Stimulated activated CD4-positive, alpha-beta T cell treated with anti-CD3 and anti-CD28 coated beads, Interleukin-4, amount 100 ng/mL, for 24 hours (primary cell): ENCODE measurements at places on chromosomes 3 and 15.

DNA sequence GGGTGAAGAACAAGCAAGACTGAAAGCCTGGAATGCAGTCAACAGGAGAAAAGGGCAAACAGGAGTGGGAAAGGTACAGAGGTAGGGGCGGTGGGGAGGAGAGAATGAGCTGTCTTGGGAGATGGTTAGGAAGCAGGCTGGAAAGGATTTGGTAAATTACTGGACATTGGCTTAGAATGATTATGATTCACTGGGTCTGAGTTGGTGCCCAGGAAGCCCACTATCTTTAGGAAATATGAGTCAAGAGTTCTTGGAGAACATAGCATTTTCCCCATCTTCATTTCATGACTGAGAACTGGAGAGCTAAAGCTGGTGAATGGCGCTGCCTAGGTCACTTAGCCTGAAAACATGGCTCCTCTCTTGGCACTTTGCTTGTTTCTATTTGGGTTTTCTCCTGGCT, 74.7 kb upstream of the C3orf80 start:
- DNase-seq = no peak

- no peak for DNase-seq
These were observed 121.9 kb downstream of the BBX start for GRCh38 chr3:107644631-107645030.

- DNase-seq = no peak
These were observed 77.0 kb downstream of the BBX start for GRCh38 chr3:107599772-107600145.

DNA sequence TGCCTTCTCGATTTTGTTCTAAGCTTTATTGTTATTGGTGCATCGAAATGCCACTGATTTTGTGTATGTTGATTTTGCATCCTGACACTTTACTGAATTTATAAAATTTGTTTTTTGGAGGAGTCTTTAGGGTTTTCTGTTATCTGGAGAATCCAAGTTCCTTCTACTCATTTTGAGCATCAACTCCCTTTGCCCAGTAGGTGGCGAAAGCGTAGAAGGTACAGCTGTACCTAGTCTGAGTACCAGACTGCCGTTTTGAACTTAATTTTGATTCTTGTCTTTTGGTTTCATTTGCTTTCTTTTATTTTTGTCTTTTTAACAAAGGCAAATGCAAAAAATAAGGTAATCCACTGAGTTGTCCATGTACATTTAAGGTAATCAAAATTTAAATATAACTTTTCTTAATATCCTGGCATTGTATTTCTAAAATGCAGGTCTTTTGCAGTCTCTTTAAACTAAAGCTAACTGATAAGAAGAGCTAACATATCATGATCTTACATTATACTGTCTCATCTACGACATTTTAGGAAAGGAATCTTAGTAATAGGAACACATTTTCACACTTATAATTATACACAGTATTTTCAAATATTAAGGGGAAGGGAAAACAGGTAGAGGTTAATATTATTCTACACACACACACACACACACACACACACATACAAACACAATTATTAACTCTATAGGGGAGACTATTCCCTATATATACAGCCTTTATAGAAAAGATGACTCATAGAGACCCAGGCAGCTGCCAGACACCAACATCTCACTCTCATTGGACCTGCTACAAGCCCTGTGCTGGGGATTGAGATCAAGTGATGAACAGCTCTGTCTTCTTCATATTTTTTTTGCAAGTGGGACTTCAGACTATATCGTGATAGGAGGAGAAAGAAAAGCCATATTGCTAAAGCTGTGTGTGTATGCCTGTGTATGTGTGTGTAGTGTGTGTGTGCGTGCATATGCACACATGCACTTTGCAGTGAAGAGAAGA, 71.8 kb downstream of the SYNPR start:
- peak; percentile 29 for DNase-seq

DNA sequence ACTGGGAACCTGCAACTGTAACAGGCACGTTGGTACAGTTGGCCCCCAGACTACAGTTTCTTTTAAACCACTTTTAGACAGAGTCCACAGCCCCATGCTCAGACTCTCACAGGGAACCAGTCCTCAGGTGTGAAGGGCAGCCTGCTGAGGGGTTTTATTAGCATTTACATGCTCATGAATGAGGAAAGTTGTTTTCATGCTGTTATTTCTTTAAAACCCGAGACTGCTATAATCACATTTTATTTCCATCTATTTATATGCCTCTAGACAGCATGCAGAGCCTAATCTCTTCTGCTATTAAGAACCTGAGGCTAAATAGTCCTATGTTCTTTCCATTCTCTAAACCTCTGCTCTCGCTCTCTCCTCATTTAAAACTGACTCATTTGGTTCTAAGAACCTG, 26.3 kb upstream of the FSIP1 start:
- DNase-seq = no peak

DNA sequence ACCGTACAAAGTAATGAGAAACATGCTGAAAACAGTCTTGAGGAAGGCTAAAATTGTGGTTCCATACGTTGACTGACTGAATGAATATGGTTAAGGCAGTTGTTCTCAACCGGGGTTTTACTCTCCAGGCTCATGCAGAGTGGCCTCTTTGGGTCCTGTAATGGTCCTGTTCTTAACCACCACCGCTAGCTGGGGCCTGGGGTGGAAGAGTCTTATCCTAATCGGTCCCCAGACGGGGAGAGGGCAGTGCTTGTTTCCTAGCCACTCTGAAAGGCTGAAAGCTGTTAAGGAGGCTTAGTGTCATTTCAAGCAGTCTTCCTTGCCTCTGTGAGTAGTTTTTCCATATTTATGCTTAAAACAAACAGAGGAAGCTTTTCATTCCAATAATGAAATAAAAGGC, 32.0 kb downstream of the SELENOT start:
- DNase-seq = no peak

- DNase-seq = no peak
These were observed 999.7 kb upstream of the ALCAM start for GRCh38 chr3:104367000-104367399.

GRCh38 chr3:54303517-54304375, 181.4 kb downstream of the CACNA2D3 start:
- no peak for DNase-seq

DNA sequence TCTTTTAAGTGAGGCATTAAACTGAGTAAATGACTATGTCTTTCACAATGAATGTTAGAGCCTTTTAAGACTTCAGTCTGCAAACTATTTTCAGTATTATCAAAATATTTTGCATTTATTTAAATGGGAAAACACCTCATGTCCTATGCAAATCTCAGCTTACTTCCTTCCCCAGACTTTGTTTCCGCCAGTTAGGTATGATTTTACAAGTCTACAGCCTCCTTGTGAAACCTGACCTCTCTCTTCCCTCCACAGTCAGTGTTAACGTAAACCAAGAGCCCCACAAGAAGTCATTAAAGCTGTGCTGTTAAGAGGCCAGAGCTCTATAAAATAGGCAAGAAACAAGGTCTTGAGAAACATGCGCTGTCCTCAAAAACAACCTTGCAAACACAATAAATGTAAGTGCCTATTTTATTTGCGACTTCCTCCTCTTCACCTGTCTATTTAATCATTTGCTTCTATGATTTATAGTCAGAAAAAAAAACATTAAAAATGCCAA, 48.3 kb downstream of the PRTG start:
- no peak for DNase-seq

DNA sequence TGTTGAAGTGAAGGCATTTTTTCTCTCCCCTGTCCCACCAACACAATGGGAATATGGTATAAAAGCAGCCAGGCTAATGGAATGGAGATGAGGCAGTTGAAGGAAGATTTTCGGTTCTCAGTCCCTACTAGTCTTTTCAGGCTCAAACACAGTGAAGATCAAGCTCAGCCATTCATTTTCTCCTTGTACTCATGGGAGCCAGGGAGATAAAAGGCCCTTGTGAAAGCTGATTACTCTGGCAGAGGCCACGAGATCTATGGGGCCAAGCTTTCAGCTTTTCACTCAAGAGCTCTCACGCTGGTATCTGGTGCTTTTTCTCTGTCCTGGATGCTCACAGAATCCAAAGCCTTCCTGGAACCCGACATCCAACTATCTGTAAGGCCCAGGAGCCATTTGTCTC, 14.5 kb upstream of the FAN1 start:
- no peak for DNase-seq

GRCh38 chr3:64867224-64867623, 179.4 kb upstream of the ADAMTS9 start:
- DNase-seq = no peak

DNA sequence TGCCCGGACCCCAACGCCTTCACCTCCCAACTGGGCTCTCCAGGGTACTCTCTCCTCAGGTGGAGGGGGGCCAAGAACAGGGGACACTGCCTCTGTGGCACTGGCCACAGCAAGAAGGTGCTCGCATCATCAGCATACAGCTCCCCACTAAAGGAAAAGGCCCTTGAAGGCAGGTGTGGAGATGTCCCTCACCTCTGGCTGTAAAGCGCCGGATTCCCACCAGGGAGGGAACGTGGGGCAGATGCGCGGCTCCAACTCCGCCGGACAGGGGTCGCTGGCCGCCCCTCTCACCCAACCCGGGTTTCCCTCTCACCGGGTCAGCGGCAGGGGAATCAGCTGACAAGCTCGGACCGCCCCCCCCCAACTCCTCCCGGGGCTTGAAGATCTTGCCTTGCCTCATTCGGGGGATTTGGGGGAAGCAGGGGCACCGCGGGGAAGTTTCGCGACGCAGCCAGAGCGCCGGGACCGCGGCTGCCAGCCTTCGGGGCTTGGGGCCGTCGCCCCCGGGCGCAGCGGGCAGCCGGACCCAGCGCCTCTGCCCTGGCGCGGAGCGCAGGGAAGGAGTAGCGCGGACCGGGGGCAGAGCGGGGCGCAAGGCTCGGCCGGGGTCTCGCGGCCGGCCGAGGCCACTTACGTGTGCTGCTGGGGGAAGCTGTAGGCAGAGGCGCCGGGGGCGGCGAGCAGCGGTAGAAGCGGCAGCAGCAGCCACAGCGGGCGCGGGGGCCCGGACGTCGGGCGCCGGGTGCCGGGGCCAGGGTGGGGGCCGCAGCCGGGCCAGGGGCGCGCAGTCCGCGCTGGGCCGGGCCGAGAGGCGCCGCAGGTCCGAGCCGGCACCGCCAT, 630 bp downstream of the CACNA2D2 start:
- DNase-seq = no peak

GRCh38 chr3:25292036-25292435, 136.0 kb upstream of the RARB start:
- no peak for DNase-seq

- DNase-seq = no peak
These were observed 466.2 kb downstream of the EPHB1 start for GRCh38 chr3:135261214-135261775.

- DNase-seq = no peak
These were observed 59.2 kb upstream of the THSD4 start for GRCh38 chr15:71056111-71056510.

DNA sequence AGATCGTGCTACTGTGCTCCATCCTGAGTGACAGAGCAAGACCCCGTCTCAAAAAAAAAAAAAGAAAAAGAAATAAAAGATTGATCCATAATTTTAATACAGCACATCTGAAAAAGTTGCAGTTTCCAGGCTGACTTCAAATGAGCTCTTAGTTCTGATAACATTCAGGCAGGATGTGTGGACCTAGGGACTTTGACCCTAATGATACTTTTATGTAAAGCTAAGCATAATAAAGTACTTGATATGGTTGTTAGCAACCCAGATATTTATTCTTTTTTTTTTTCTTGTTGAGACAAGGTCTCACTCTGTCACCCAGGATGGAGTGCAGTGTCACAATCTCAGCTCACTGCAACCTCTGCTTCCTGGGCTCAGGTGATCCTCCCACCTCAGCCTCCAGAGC, 10.8 kb upstream of the GK5 start:
- DNase-seq = no peak

DNA sequence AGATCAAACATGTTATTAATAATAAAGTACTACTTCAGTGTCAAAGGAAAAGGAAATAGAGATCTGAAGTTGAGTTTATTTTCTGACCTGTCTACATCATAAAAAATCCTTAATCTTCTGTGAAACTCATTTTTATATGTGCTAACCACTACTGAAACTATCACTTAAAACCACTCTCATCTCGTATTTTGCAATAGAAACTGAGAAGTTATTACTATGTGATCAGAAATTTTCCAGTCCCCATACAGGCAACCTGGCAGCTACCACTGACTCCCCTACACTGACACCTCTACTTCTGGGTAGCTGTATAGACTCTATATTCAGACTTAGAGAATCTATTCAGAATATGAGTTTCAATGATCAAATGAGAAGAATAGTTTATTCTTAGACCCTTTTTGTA, 8.3 kb downstream of the HDGFL3 start:
- DNase-seq = no peak

DNA sequence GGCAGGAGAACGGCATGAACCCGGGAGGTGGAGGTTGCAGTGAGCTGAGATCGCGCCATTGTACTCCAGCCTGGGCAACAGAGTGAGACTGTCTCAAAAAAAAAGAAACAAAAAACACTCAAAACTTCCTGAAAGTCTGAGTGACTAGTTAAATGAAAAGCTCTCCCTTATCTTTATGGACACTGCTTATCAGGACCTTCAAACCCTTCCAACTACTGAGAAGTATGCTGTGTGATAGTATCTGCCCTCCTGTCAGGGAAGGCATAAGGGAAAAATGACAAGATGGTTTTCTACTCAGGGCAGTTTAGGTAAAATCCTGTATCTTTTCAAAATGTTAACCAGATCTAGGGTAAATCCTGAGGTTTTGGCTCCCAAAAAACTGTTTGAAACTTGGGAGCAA, 21.8 kb downstream of the EMC7 start:
- no peak for DNase-seq

- DNase-seq = no peak
These were observed 21.6 kb upstream of the PLXNA1 start for GRCh38 chr3:126961191-126961790.

- DNase-seq = no peak
These were observed 2.7 kb upstream of the ADPGK start for GRCh38 chr15:72786242-72786641.

DNA sequence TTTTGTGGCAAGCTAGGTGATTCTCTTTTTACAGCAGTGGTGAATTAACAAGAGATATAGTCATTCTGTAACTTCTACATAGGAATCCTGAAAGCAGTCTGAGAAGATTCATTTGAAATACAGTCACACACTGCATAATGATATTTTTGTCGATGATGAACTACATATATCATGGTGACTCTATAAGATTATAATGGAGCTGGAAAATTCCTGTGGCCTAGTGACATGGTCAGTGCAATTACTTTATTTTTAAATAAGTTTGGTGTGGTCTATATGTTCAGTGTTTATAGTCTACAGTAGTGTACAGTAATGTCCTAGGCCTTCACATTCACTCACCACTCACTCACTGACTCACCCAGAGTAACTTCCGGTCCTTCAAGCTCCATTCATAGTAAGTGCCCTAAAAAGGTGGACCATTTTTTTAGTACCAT, 511.4 kb upstream of the MCTP2 start:
- DNase-seq = no peak
